ENCODE measurements at places on chromosomes 3 and 15.
A peak's percentile ranks its signal among the peaks of the same experiment; 100 is the strongest.

- DNase-seq: no peak
Measured at GRCh38 chr3:42846685-42847522, 28.8 kb downstream of the CYP8B1 start.

GRCh38 chr3:126982471-126983175, at the start of gene PLXNA1:
Gene PLXNA1, plus strand, starts transcription at chr3:126983115. Its CDS starts 5,479 bp downstream, at chr3:126988594.
- peak; percentile 74 for DNase-seq

DNA sequence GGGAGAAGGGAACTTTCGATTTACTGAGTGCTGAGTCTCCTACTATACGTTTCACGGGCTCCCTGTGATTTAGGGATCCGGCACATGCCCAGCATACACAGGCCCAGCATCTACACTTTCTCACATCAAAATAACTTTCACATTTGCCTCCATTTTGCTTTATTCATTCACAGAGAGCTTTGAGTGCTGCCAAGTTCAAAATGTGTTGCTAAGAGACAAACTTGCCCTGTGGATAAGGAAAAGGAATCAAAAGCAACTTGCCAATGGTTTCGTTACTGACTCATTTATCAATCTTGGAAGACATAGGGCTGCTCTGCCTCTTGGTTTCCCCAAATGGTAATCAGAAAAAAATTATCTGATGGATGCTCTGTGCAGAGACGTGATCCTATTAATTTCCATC, 86.3 kb upstream of the LRRN1 start:
- DNase-seq: no peak

- DNase-seq: no peak
Measured at GRCh38 chr3:50275141-50275995, 3.5 kb upstream of the LSMEM2 start.

- no peak for DNase-seq
Measured at GRCh38 chr15:39472621-39473297, 108.1 kb upstream of the THBS1 start.

DNA sequence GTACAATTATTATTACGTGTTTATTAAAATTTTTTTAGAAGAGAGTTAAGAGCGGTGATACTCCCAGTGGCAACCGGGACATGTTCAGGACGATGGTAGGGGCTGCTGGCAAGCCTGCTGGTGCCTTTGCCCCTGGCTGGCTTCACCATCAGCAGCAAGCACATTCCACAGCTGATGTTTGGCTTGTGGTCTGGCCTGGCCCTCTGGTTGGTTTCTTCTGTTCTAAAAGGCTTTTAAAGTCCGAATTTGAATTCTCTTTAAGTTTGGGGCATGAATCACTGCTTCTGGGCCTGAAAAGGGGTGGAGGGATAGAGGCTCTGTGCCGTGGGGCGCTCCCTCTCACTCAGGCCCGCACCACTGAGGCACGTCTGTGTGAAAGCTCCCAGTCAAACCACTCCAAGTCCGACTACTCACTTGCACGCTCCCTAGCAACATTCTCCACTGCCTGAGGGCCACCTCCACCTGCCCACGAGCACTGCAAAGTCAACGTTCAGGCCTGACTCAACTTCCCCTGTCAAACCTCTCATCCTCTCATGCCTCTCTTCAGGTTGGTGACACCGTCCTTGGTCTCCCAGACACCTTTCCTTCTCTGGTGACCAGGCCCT, 10.1 kb downstream of the ITGA11 start:
- DNase-seq: no peak

DNA sequence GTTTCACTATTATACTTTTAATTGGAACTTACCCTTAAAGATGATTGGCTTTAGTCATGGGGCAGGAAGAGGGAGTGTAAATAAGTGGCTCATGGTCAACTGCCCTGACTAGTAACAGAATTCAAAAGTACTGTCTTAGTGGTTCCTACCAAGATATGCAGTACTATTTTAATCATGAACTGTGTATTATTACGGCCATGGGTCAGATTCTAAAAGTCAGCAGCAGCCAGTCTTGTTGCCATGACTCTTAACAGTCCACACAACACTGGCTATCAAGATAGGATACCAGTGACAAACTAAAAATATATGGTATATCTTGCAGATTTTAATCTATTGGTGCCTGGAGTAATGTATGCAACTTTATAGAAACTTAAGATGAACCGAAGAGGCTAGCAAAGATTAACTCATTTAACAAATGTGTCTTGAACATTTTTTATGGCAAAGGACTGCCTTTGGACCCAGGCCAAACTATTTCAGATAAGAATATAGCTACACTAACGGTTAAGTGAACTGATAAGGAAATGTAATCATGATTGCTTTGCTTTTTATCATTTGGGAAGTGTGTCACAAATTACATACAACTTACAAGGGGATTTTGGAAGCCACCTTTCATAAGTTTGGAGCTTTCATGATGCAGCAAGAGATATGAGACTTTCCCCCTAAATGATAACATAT, 163.7 kb downstream of the TCF12 start:
- no peak for DNase-seq

DNA sequence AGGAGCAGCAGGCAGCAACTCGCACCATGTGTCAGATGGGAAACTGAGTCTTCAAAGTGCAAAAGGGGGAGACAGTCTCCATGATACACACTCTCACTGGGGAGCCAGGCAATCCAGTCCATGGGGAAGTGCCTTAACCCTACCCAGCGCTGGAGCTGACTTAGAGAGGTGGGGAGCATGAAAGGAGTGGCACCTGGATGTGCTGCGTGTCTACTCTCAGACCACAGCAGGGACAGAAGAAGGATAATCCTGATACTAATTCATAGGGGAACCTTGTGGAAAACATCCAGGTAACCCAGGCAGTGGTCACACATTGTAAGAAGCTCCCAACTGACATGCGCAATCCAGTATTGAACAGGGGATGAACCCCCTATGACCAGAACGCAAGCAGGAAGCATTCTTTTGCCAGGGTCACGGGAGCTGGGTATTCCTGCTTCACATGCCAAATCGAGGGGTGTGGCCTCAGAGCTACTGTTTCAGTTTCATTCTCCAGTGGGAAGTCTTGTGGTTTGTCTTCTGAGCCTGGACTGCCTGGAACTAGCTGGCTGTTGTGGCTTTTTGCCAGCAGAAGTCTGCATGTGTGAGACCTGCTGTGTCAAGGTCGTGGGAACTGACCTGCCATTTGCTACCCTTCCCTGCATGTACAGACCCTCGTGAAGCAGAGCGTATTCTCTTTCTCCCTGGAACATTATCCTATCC, 367.6 kb upstream of the NDN start:
- DNase-seq: no peak

- no peak for DNase-seq
Measured at GRCh38 chr3:43758592-43759225, 68.0 kb downstream of the ABHD5 start.

- no peak for DNase-seq
Measured at GRCh38 chr15:51709031-51709430, 27.7 kb downstream of the SCG3 start.

- DNase-seq: no peak
Measured at GRCh38 chr3:12138044-12138443, 20.7 kb downstream of the TIMP4 start.

DNA sequence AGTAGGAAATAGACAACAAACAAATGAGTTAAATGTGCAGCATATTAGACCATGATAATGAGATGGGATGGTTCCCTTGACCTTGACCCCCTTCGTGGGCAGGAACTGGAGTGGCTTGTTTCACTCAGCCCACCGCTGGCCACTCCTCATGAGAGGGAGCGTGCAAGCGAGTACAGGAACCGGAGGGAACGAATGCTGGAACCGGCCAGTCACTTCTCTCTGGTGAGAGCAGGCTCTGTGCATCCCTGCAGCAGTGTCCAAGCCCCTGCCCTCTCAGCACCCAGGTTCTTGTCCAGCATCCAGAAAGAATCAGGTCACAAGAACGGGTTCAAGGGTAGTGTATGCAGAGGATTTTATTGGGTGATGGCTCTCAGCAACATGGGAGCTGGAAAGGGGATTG, 17.2 kb upstream of the IREB2 start:
- DNase-seq: no peak

- no peak for DNase-seq
Measured at GRCh38 chr3:4898454-4899313, 80.6 kb upstream of the BHLHE40 start.

DNA sequence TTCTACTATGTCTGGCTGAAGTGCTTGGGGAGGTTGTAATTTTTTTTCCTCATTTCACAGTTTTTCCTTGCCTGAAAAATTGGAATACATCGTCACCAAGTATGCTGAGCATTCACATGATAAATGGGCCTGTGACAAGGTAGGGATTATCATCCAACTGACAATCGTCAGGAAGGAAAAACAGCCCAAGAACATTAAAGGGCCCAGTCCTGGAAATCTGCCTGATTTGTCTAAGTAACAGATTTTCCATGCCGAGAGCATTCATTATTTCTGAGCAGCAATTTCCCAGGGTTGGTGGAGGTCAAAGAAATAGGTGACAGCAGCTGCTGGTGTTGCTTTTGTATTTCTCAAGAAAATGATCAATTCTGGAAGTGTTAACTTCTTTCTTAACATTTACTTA, 226.0 kb upstream of the CHRM5 start:
- no peak for DNase-seq

DNA sequence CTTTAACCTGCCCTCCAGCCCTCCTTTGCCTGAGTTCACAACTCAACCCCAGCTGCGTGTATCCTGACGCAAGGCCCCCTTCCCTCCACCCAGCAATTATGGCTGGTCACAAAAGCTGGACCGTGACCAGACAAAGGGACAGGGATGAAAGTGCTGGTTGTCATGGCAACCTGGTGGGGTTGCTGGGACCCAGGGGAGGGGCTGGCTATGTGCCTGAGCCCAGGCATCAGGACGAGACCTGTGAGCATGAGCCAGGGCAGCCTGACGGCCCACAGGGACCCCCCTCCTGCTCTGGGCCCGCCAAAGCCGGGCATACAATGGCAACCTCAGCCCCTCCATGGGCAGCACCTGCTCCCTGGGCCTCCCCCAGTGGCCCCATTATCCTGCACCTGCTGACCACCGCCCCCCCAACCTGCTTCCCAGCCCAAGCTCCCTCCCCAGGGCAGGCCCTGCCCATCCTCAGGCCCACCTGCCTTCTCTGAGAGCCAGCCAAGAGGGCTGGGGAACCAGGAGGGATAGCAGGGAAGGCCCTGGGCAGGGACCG, 4.5 kb upstream of the DNAH1 start:
- no peak for DNase-seq

- no peak for DNase-seq
Measured at GRCh38 chr3:51605938-51606337, 65.1 kb upstream of the TEX264 start.

GRCh38 chr3:64642327-64643151, 45.3 kb downstream of the ADAMTS9 start:
- no peak for DNase-seq

- DNase-seq: no peak
Measured at GRCh38 chr3:135752851-135753250, 212.7 kb upstream of the PPP2R3A start.

GRCh38 chr3:4983739-4984510, 4.7 kb downstream of the BHLHE40 start:
- peak; percentile 59 for DNase-seq

DNA sequence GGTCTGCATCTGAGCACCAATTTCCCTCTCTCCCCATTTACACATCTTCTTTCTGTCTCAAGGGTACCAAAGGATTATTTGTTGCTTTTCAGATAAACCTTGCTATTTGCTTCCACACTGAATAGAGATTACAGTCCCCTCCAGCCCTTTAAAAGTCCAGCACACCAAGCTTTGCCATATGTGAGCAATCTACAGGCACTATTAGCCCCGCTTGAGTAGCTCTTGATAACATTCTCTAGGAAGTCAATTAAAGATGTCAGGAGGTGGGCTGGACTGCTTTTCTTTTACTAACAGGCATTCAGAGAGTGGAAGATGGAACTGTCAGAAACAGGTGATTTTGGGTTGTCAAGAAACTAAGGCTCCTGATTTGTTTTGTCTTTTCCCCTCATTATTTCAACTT, 417.0 kb downstream of the ROBO2 start:
- no peak for DNase-seq

DNA sequence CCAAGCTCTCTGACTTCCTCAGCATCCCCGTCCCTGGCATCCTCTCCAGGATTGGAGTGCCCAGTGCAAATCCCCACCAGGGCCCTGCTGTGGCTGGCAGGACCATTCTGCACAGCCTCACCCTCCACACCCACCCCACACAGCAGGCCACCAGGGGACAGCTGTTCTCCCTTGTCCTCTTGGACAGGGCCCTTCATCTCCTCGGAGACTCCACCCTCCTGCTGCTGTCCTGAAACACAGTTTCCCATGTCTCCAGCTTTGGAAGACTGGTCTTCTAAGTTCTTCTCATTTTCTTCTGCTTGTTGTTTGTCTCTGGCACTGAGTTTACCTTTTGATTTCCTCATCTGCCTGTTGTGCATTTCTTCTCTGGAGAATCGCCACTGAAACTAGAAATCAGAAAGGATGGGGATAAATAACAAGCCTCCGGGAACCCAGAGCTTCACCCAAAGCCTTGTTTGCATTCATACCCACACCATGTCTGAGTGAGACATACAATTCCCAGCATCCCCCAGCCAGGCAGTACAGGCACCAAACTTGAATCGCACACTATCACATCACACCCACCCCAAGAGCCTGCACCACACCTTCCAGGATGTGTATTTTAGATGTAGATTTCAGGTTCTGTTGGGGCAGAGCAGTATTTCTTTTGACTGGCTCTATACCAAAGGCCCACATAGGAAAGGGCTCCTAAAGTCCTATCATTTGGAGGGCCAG, 52.0 kb downstream of the OXNAD1 start:
- no peak for DNase-seq

DNA sequence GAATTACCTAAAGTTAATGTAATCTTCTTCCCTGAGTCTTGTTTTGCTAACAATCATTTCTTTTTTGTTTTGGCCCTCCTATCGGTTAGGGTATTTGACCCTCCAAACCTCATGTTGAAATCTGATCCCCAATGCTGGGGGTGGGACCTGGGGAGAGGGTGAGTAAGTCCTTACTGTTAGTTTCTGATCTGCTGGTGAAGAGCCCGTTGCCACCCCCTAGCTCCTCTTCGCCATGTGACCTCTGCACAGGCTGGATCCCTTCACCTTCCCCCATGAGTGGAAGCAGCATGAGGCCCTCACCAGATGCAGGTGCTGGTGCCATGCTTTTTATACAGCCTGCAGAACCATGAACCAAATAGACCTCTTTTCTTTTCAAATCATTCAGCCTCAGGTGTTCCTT, 62.8 kb upstream of the ADCY5 start:
- DNase-seq: no peak

DNA sequence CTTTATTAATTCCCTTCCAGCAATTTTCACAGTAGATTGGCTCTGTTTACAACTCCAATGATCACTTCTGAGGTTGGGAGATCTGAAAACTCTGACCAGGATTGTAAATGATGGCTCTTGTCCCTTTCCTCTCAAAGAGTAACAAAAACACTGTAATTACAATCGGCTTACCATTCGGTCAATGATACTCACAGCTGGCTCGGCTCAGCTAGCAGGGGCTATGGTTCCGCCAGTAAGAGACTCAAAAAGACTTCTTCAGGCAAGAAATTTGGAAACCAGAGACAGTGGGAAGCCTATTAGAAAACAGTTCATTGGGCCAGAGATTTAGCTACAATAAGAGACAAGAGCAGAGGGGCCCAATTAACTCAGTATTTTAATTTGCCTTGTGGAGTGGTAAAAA, 96.6 kb downstream of the LRRC3B start:
- no peak for DNase-seq
